ENCODE measurements at places on chromosomes 2 and 18. TPM values are rescaled to one million over a fixed set of nuclear protein-coding genes. Genes with fewer than 3 reads are reported as not detected.

GRCh38 chr2:183124222-183124956, at the start of gene NUP35:
NUP35 (plus strand) TSS chr2:183124443; CDS start chr2:183124458, 15 bp downstream.
- peak; percentile 87 for DNase-seq
- no peaks in the 10 kb centered on the region for H3K27me3 ChIP-seq
- peak within 1 kb of the TSS; percentile 79 for H3K27ac ChIP-seq
- H3K4me1 ChIP-seq = peaks cover 10% of the 10 kb centered on the region

Gene SCG2
- 82.8 TPM for polyA plus RNA-seq

DNA sequence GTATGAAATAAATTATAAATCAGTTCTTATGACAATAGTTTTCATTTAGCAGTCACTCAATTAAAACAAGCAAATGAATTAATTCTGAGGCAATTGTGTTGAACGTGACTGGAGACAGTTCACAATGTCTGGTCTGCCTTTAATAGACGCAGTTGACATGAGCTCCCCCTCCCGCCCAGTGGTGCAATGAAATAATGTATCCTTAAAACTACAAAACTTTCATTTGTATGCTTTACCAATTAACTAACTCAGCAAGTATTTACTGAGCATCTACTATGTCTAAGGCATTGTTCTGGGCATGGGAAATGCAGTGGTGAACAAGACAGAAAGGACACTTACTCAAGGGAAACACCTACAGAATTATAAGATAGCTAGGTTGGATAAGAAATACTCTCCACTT, 3.5 kb upstream of the DSC2 start:
- no peaks in the 10 kb centered on the region for H3K4me1 ChIP-seq
- H3K4me3 ChIP-seq = no peak overlapping the region
- peaks cover 2% of the 10 kb centered on the region for H3K27me3 ChIP-seq
- no peak overlapping the region for H3K27ac ChIP-seq

- peak; percentile 56 for DNase-seq
- H3K36me3 ChIP-seq = no peaks in the 10 kb centered on the region
- H3K4me3 ChIP-seq = no peak overlapping the region
- H3K27ac ChIP-seq = no peak overlapping the region
- H3K4me1 ChIP-seq = peaks cover 11% of the 10 kb centered on the region
Observed at GRCh38 chr2:215828528-215829184, 184.7 kb downstream of the MREG start.

- no peaks in the 10 kb centered on the region for H3K36me3 ChIP-seq
- H3K4me1 ChIP-seq = no peaks in the 10 kb centered on the region
Observed at GRCh38 chr2:229297247-229297646, 26.2 kb upstream of the PID1 start.

Gene LTBP1
- polyA plus RNA-seq = 22.9 TPM

GRCh38 chr2:209351636-209352035, 72.2 kb upstream of the MAP2 start:
- no peaks in the 10 kb centered on the region for H3K4me1 ChIP-seq
- DNase-seq = no peak
- H3K36me3 ChIP-seq = no peaks in the 10 kb centered on the region
- no peak overlapping the region for H3K27ac ChIP-seq
- H3K27me3 ChIP-seq = no peaks in the 10 kb centered on the region

- no peaks in the 10 kb centered on the region for H3K27me3 ChIP-seq
- no peak for DNase-seq
- no peak overlapping the region for H3K27ac ChIP-seq
- no peaks in the 10 kb centered on the region for H3K36me3 ChIP-seq
- H3K4me1 ChIP-seq = no peaks in the 10 kb centered on the region
- H3K4me3 ChIP-seq = no peak overlapping the region
Observed at GRCh38 chr2:104487366-104487765, 366.5 kb upstream of the POU3F3 start.

Gene MYOM1
- polyA plus RNA-seq = 8.7 TPM

GRCh38 chr2:97695744-97696143, 17.6 kb upstream of the ZAP70 start:
- H3K4me3 ChIP-seq = no peak overlapping the region
- no peak overlapping the region for H3K27ac ChIP-seq
- no peaks in the 10 kb centered on the region for H3K4me1 ChIP-seq

DNA sequence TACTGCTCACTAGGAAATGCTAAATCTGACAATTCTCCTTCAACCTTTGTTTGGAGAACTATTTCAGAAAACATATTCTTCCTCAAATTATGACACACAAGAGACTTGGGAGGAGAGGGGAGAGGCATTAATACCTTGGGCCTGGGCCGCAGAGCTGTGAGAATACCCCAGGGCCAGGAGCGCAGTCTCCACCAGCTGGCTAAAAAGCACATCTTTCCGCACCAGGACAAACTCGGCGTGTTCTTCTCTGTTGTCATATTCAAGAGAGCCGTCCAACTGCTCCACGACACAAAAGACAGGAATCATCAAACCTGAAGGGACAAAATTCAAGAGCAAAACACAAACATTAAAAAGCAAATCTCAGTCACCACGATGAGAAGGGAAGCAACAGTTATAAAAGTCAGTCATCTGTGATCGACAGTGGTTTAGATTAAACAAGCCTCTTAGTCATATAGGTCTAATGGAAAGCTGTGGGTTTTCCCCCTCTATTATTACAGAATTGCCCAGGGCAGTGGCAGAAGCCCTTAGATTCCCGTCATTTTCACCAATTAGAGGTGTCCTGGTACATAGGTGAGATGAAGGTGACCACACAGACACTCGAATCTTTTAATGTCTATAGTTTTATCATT, 24.4 kb downstream of the SATB2 start:
- H3K36me3 ChIP-seq = peaks cover 19% of the 10 kb centered on the region
- H3K4me1 ChIP-seq = peaks cover 3% of the 10 kb centered on the region
- no peaks in the 10 kb centered on the region for H3K27me3 ChIP-seq

Measured in large intestine (tissue), 12 donors.